Activated CD4-positive, alpha-beta T cell treated with anti-CD3 and anti-CD28 coated beads, Interleukin-2, amount 10 ng/mL, durations not matched to agents 24 days and 14 days (primary cell): ENCODE measurements at places on chromosomes 1 and 21.

GRCh38 chr1:67736750-67737149 is 51.7 kb downstream of the GADD45A start:
- H3K36me3 ChIP-seq: no peaks in the 10 kb centered on the region
- H3K27me3 ChIP-seq: peaks cover 7% of the 10 kb centered on the region

DNA sequence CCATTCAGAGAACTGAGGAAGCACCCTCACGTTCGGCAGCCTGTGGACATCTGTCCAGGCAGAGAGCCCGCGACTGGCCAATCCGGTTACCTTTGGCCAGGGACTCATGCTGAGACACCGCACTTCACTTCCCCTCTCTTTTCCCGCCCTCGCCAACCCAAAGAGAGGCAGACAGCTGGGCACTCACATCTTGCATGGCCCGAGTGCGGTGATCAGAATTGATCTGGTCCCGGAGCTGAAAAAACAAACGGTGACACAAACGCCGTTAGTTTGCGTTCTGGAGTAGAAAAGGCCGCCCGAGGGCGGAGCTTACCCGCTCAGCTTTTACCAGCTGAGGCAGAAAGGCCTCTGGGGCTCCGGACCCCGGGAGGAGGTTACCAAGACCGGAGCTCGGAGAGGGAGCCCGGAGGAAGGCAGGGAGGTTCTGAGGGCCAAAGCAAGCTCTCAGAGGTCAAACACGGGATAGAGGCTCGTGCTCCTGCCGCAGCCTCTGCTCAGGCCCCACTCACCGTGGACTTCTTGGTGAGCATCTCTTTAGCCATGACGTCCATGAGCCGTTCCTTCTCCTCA is 376 bp downstream of the SF3A3 start:
- peak overlapping the region; percentile 96 for H3K4me3 ChIP-seq
- H3K27ac ChIP-seq: peak overlapping the region; percentile 93
- H3K36me3 ChIP-seq: peaks cover 37% of the 10 kb centered on the region
- peaks cover 19% of the 10 kb centered on the region for H3K4me1 ChIP-seq

GRCh38 chr1:217929213-217929885 is 298.2 kb downstream of the SPATA17 start:
- no peak overlapping the region for H3K4me3 ChIP-seq
- H3K36me3 ChIP-seq: no peaks in the 10 kb centered on the region
- H3K4me1 ChIP-seq: no peaks in the 10 kb centered on the region
- no peak for DNase-seq
- H3K27ac ChIP-seq: no peak overlapping the region
- H3K27me3 ChIP-seq: peaks cover 11% of the 10 kb centered on the region

DNA sequence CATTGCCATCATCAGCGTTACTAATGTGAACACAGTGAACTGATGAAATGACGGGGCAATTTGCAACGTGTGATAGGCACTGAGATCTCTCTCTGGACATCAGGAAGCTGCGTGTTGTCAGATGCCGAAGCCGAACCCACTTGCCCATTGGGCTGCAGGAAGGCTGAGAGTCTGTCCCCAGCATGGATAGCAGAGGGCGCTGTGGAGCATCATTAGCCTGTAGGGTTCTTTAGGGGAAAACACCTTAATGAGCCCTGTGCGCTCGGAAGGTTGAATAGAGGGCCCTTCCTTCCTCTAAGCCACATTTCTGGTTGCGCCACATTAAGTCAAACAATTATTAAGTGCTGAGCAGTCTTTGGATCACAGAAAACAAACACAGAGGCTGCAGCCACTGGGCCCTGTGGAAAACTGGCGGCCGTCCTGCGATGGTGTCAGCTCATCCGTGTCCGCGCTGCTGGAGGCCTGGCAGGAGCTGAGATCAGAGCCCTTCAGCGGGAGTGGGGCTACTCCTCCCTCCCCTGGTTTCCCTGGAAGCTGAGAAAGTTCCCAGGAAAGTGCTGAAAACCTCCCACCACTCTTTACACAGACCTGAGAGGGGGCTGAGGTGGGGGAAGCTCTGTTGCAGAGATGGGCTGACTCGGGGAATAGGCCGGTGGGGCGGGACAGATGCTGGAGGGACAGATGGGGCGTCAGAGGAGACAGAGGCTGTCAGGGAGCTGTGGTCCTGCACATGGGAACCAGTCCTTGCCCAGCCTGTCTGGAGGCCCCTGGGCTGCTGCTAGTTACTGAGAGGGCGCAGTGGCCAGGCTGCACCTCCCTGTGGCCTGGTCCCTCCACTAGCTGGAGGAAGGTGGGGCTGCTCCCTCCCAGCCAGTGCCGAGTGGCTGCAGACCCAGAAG is 12.7 kb downstream of the TFF2 start:
- H3K4me1 ChIP-seq: peaks cover 8% of the 10 kb centered on the region
- H3K4me3 ChIP-seq: no peak overlapping the region
- H3K27ac ChIP-seq: no peak overlapping the region
- H3K36me3 ChIP-seq: no peaks in the 10 kb centered on the region

DNA sequence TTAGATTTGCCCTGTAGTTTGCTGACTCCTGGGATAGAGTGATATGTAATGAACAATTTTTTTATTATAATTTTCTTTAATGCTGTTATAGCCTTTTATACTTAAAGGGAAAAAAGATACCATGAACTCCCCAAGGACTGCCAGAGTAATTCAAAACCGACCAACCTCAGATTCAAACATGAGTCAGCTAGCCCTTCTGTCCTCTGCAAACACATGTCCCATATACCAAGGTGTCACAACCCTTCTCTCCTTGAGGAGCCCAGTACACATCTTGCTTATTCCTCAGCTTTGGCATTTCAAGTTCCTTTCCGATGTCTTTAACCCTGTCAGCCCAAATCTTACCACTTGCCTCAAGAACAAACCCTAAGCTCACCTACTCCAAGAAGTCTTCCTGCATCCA is 184.9 kb downstream of the KCNH1 start:
- H3K4me1 ChIP-seq: no peaks in the 10 kb centered on the region
- H3K27ac ChIP-seq: no peak overlapping the region
- no peak for DNase-seq
- no peaks in the 10 kb centered on the region for H3K27me3 ChIP-seq
- no peak overlapping the region for H3K4me3 ChIP-seq

GRCh38 chr1:63555480-63555879 is 32.2 kb downstream of the EFCAB7 start:
- H3K36me3 ChIP-seq: peaks cover 4% of the 10 kb centered on the region
- DNase-seq: no peak
- no peaks in the 10 kb centered on the region for H3K4me1 ChIP-seq
- no peaks in the 10 kb centered on the region for H3K27me3 ChIP-seq
- no peak overlapping the region for H3K4me3 ChIP-seq

GRCh38 chr1:45974541-45975269 is 157.7 kb downstream of the PIK3R3 start:
- no peak overlapping the region for H3K27ac ChIP-seq
- no peak for DNase-seq
- peaks cover 4% of the 10 kb centered on the region for H3K36me3 ChIP-seq
